ENCODE measurements at places on chromosomes 7 and 10.
A peak's percentile ranks its signal among the peaks of the same experiment; 100 is the strongest.

DNA sequence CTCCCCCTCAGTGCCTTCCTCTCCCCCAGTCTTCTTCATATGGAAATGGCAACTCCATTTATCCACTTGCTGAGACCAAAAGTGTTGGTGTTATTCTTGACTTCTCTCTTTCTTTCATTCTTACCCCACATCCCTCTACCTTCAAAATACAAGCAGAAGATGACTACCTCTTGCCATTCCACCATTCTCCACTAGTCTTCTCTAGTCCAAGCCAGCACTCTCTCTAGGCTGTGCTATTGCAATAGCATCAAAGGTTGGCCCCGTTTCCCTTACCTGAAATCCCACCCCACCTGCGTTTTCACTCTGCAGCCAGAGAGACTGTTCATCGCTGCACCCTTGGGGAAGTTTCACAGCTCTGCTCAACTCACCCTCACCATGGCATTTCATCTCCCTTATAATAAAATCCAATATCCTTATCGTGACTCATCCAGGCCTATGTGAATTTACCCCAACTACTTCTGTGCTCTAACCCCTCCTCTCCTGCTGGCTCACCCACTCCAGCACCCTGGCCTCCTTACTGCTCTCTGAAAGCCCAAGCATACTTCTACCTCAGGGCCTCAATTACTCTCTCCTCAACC is 109.1 kb downstream of the LSM5 start:
- DNase-seq: no peak

DNA sequence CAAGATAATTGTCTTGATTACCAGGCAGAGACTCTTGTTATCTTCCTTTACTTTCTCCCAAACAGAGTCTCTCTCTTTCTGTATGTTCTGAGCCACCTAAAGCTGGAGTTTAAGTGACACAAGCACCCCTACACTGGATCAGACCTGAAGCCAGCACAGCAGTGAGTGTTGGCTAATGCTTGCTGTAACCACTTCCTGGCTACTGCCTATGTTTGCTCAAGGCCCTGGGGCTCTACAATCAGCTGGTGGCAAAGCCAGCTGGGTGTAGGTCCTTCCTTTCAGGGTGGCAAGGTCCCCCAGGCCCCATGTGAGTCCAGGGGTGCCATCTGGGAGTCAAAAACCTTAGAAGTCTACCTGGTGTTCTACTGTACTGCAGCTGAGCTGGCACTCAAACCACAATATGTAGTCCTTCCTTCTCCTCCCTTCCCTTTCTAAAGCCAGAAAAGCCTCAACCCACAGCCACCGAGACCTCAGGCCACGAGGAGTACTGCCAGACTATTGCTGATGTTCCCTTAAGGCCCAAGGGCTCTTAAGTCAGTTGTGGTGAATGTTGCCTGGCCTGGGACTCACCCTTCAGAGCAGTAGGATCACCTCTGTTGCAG is 416.3 kb downstream of the ADRA2A start:
- no peak for DNase-seq

- DNase-seq: peak; percentile 66
These were observed 78.9 kb downstream of the SVIL start for GRCh38 chr10:29555746-29556481.

GRCh38 chr7:150978126-150978789 is at the start of gene KCNH2:
TSS of gene KCNH2 (minus strand) at chr7:150978321. CDS start at chr7:150977913, 408 bp downstream.
- DNase-seq: no peak
